ENCODE measurements at places on chromosomes 6 and 20. TPM values are rescaled to one million over a fixed set of nuclear protein-coding genes. Genes with fewer than 3 reads are reported as not detected.

The RNF182 gene
- total RNA-seq: 25.6 TPM

The TGM3 gene
- total RNA-seq: 0.39 TPM

The TMEM244 gene
- not detected for total RNA-seq

The NEURL2 gene
- 6.3 TPM for total RNA-seq

The HLA-DQB1 gene
- 0.30 TPM for total RNA-seq

The ANGPT4 gene
- total RNA-seq: 0.30 TPM

The CRISP2 gene
- 1.2 TPM for total RNA-seq

The MYL9 gene
- 5.0 TPM for total RNA-seq

The RAET1E gene
- not detected for total RNA-seq

The PEDS1 gene
- total RNA-seq: 9.9 TPM

The MOXD1 gene
- total RNA-seq: 12.5 TPM

The LINC00237 gene
- 6.5 TPM for total RNA-seq

The C20orf141 gene
- total RNA-seq: not detected

The C4B gene
- total RNA-seq: 67.4 TPM

The CLVS2 gene
- 6.4 TPM for total RNA-seq

The MTFR2 gene
- 0.69 TPM for total RNA-seq

The CTAGE9 gene
- total RNA-seq: not detected

The APCDD1L gene
- total RNA-seq: 0.20 TPM

The PTGIS gene
- total RNA-seq: 27.5 TPM

The MEI4 gene
- 1.7 TPM for total RNA-seq

The NNAT gene
- total RNA-seq: 220 TPM

The RCAN2 gene
- 57.5 TPM for total RNA-seq

The NHSL1 gene
- 19.6 TPM for total RNA-seq

The RIPOR2 gene
- 31.1 TPM for total RNA-seq

The CALHM4 gene
- total RNA-seq: 0.30 TPM

The TRAPPC3L gene
- total RNA-seq: 0.33 TPM

The LGSN gene
- 0.39 TPM for total RNA-seq

The MAFB gene
- 7.3 TPM for total RNA-seq

The CYP21A2 gene
- 0.30 TPM for total RNA-seq

The BPIFB4 gene
- not detected for total RNA-seq

The CST7 gene
- total RNA-seq: 0.55 TPM

The PREX1 gene
- total RNA-seq: 46.7 TPM

The PPDPF gene
- total RNA-seq: 19.9 TPM

The MROH8 gene
- total RNA-seq: 4.8 TPM

The SLC17A9 gene
- total RNA-seq: 1.7 TPM

The CST4 gene
- not detected for total RNA-seq

The OR2J3 gene
- total RNA-seq: 0.10 TPM

The PTPRT gene
- 30.8 TPM for total RNA-seq

The PTCRA gene
- total RNA-seq: 0.50 TPM

The FAM209B gene
- total RNA-seq: 0.50 TPM

The NFATC2 gene
- total RNA-seq: 4.6 TPM

The RAMACL gene
- total RNA-seq: 1.3 TPM

The RHAG gene
- total RNA-seq: 11.0 TPM

The BPHL gene
- 21.4 TPM for total RNA-seq

The FOXA2 gene
- not detected for total RNA-seq

The COL10A1 gene
- 0.66 TPM for total RNA-seq

The IL17A gene
- total RNA-seq: not detected

The EZR gene
- total RNA-seq: 114 TPM

The MAS1 gene
- total RNA-seq: 0.10 TPM

The TINAG gene
- 0.10 TPM for total RNA-seq
